ENCODE measurements at places on chromosomes 13 and 19. TPM values are rescaled to one million over a fixed set of nuclear protein-coding genes. Genes with fewer than 3 reads are reported as not detected.

Gene ZNF541
- 0.13 TPM for total RNA-seq

DNA sequence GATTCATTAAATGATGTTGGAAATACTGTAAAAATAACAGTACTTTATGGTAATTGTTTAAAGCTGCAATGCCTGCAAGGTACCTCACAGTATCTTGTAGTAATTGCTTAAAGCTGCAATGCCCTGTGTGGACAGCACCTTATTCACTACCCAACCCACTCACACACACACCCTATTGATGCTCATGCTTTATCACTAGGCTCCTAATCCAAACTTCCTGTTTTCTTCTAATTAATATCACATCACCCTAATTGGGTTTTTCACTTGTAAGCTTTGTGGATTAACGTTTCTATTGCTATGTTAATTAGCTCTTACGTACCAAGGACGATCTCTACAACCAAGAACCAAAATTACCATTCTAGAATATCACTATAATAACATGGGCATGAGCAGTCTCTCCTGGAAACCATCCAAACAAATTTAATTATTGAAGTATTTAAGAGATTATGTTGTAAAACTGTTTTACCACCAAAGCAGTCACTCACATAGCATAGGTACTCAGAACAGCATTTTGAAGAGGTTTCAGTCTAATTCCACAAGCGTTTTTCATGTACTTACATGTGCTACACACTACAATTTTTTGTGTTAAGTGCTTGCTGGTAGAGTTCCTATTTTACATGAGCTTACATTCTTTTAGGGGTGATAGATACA lies 303.8 kb downstream of the PCDH9 start:
- H3K36me3 ChIP-seq = no peaks in the 10 kb centered on the region
- no peaks in the 10 kb centered on the region for H3K27me3 ChIP-seq
- no peak overlapping the region for H3K4me3 ChIP-seq
- DNase-seq = no peak

Gene INAFM1
- 14.3 TPM for total RNA-seq

Gene CDX2
- not detected for total RNA-seq

- no peak overlapping the region for H3K27ac ChIP-seq
- DNase-seq = no peak
- H3K36me3 ChIP-seq = peaks cover 3% of the 10 kb centered on the region
- H3K4me3 ChIP-seq = no peak overlapping the region
- H3K4me1 ChIP-seq = peaks cover 5% of the 10 kb centered on the region
Observed at GRCh38 chr13:28097503-28097902, 2.9 kb downstream of the FLT3 start.

DNA sequence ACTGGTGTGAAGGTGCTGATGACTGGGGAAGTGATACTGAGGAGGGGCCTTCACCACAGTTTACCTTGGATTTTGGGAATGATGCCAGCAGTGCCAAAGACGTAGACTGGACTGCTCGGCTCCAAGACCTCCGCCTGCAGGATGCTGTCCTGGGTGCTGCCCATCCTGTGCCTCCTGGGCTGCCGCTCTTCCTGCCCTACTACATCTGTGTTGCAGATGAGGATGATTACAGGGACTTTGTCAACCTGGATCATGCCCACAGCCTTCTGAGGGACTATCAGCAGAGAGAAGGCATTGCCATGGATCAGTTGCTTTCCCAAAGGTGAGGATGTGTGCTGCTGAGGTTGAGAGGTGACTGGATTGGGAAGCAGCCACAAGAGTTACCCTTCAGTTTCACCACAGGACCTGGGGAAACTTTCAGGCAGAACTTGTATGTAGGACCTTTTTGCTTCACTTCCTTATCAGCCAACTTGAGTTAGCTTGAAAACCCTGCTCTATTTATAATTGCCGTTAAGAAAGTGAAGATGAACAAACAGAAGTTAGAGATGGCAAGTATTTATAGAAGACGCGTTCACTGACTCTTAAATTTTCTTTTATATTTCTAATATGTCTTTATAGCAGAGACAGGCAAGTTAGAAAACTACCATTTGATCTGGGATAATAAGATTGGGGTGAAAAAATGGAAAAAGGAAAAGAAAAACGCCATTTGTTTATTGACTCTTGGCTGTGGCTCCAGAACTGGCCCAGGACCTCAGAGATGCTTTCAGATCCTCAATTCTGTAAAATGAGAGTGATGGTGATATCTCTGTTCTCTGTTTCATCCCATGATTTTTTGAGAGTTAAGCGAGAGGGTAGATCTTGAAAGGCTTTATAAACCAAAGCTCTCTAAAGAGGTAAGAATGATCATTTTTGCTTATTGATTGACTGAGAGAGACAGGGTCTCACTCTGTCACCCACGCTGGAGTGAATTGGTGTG lies 5.3 kb downstream of the PDCD2L start:
- H3K4me1 ChIP-seq = peaks cover 16% of the 10 kb centered on the region
- no peaks in the 10 kb centered on the region for H3K27me3 ChIP-seq
- H3K27ac ChIP-seq = no peak overlapping the region
- DNase-seq = no peak

- no peaks in the 10 kb centered on the region for H3K36me3 ChIP-seq
- no peak overlapping the region for H3K27ac ChIP-seq
- no peak overlapping the region for H3K4me3 ChIP-seq
- H3K27me3 ChIP-seq = no peaks in the 10 kb centered on the region
Observed at GRCh38 chr13:35988648-35989081, 142.5 kb downstream of the DCLK1 start.

GRCh38 chr13:98482476-98483444 lies 94.1 kb downstream of the STK24 start:
- H3K4me1 ChIP-seq = peaks cover 88% of the 10 kb centered on the region
- no peak for DNase-seq
- H3K36me3 ChIP-seq = peaks cover 25% of the 10 kb centered on the region
- no peak overlapping the region for H3K27ac ChIP-seq
- no peaks in the 10 kb centered on the region for H3K27me3 ChIP-seq

DNA sequence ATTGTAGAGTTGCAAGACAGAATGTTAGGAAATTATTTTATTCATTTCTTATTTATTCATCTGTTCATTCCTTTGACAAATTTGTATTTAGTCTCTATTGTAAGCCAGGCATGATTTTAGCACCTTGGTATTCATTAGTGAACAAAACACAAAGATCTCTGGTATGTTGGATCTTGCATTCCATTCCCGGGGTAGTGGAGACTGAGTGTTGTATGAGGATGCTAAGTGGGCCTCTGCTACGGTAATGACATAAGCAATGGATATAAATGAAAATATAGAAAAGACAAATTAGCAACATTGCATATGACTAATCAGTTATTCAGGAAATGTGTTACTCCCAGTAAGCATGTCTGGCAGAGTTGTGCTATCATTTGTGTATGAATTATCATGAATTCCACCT lies 449.3 kb downstream of the PCDH17 start:
- no peak for DNase-seq
- H3K27ac ChIP-seq = no peak overlapping the region
- H3K27me3 ChIP-seq = no peaks in the 10 kb centered on the region

- H3K27ac ChIP-seq = no peak overlapping the region
- H3K27me3 ChIP-seq = peaks cover 7% of the 10 kb centered on the region
- no peaks in the 10 kb centered on the region for H3K36me3 ChIP-seq
- no peak for DNase-seq
- no peak overlapping the region for H3K4me3 ChIP-seq
- H3K4me1 ChIP-seq = no peaks in the 10 kb centered on the region
Observed at GRCh38 chr13:97567510-97568243, 133.7 kb downstream of the RAP2A start.

Gene CYP4F8
- not detected for total RNA-seq

GRCh38 chr19:39568604-39569003 lies 28.6 kb upstream of the EID2 start:
- no peak overlapping the region for H3K4me3 ChIP-seq
- no peaks in the 10 kb centered on the region for H3K36me3 ChIP-seq
- DNase-seq = no peak
- H3K27ac ChIP-seq = no peak overlapping the region
- H3K4me1 ChIP-seq = no peaks in the 10 kb centered on the region

Gene CEACAM7
- not detected for total RNA-seq

Gene NUDT19
- 12.9 TPM for total RNA-seq

Gene DNAAF3
- 0.23 TPM for total RNA-seq

DNA sequence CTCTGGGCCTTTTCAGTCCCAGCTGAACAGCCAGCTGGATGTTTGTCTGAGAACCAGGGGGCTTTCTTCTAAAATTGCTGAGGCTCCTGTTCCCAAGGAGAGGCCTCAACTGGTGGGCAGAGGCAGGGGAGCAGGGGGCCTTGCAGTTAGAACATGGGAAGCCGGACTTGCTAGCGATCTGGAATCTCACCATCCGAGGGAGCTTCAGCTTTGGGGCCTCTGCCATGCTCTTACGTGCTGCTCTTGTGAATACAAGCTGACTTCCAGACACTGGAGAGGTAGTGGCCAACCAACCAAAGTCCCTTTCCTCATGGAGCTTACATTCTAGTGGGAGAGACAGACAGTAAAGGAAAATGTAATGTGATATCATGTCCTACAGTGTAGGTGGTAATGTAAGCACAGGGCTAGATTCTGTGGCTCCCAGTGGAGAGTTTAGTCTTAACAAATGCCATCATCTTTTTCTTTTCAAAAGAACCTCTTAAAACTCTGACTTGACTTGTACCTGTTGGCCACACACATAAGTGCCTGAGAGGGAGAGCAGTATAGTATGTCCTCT lies 22.2 kb downstream of the SHISA2 start:
- H3K4me1 ChIP-seq = no peaks in the 10 kb centered on the region
- no peak overlapping the region for H3K4me3 ChIP-seq
- no peak overlapping the region for H3K27ac ChIP-seq

- DNase-seq = no peak
- no peak overlapping the region for H3K4me3 ChIP-seq
- H3K27me3 ChIP-seq = peaks cover 17% of the 10 kb centered on the region
- H3K36me3 ChIP-seq = no peaks in the 10 kb centered on the region
Observed at GRCh38 chr19:51712461-51713081, 11.2 kb downstream of the HAS1 start.

DNA sequence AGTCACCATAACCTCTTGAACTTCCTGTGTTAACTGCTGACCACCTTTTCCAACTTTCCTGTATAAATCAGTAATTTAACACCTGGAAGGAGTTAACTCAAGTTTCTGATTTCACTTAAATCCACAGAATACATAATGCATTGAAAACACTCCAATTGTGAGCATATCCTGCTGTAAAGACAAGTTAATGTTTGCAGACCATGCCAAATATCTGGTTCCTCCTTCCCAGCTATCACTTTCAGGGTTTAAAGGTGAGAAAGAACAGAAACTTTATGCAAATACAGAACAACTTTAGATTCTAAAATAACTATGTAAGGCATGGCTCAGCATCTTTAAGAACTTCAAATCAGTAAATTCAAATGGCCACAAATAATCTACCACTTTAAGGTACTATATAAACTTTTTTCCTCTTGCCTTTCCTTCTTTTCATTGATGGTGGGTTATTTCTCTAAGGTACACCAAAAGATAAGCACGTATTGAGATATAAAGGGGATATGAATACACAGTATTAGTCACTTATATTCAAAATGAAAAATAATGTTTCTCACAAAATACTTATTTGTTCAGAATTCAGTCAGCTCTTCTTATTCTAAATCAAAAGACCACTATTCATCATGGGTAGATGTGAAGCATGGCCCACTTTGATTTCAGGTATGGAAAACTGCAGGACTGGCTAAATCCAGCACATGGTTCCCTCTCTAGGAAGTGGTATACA lies 6.6 kb upstream of the TPTE2 start:
- no peaks in the 10 kb centered on the region for H3K36me3 ChIP-seq
- H3K27ac ChIP-seq = no peak overlapping the region
- no peak overlapping the region for H3K4me3 ChIP-seq

GRCh38 chr13:76307142-76307541 lies 579.1 kb downstream of the KCTD12 start:
- H3K4me3 ChIP-seq = no peak overlapping the region
- H3K27ac ChIP-seq = no peak overlapping the region
- H3K36me3 ChIP-seq = no peaks in the 10 kb centered on the region
- no peaks in the 10 kb centered on the region for H3K4me1 ChIP-seq
- H3K27me3 ChIP-seq = no peaks in the 10 kb centered on the region

Gene FEM1A
- total RNA-seq = 12.3 TPM

DNA sequence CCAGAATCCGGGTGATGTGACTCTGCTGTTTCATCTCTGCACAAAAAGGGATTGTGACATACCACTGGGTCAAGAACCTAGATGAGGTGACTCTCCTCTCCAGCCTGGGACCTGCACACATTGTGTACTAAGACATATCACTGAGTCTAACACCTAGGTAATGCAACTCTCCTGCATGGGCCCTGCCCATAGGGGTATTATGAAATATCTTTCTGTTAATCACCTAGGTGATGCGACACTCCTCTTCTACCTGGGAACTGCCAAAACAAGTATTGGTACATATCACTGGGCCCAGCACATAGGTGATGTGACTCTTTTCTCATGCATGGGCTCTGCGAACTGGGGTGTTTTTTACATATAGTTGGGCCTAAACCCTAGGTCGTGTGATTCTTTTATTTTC lies 35.5 kb upstream of the ZNF254 start:
- peaks cover 8% of the 10 kb centered on the region for H3K4me1 ChIP-seq
- no peaks in the 10 kb centered on the region for H3K27me3 ChIP-seq
- H3K4me3 ChIP-seq = no peak overlapping the region

Gene SIGLEC6
- 0.29 TPM for total RNA-seq

GRCh38 chr13:72552731-72553130 lies 174.7 kb downstream of the MZT1 start:
- H3K27ac ChIP-seq = no peak overlapping the region
- no peak overlapping the region for H3K4me3 ChIP-seq
- no peaks in the 10 kb centered on the region for H3K36me3 ChIP-seq
- no peak for DNase-seq

Gene ICAM5
- total RNA-seq = 0.29 TPM
